ENCODE measurements at places on chromosomes 11 and 22. TPM values are rescaled to one million over a fixed set of nuclear protein-coding genes. Genes with fewer than 3 reads are reported as not detected.
A peak's percentile ranks its signal among the peaks of the same experiment; 100 is the strongest.

- H3K4me1 ChIP-seq: no peaks in the 10 kb centered on the region
- DNase-seq: no peak
- peaks cover 1% of the 10 kb centered on the region for H3K36me3 ChIP-seq
- no peak overlapping the region for H3K4me3 ChIP-seq
- H3K27ac ChIP-seq: no peak overlapping the region
Observed at GRCh38 chr11:72685560-72686480, 11.6 kb upstream of the PDE2A start.

DNA sequence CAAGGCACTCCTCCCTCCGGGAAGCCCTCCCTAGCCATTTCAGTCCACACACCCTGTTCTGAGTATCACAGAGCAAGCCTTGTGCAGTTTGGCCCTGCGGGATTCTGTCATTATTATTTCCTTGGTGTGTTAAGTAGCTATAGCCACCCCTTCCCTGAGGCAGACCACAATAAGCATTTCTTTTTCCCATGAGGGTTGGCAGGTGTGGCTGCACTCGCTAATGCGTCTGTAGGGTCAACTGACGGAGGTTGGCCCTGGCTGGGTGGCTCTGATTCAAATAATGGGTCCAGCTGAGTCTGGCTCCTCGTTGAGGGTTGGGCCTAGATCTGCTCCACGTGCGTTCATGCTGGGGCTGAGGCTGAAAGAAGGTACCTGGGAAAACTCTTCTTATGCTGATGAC, 5.1 kb downstream of the F2 start:
- no peak for DNase-seq
- no peak overlapping the region for H3K27ac ChIP-seq
- no peaks in the 10 kb centered on the region for H3K27me3 ChIP-seq
- no peaks in the 10 kb centered on the region for H3K36me3 ChIP-seq
- H3K4me3 ChIP-seq: no peak overlapping the region

DNA sequence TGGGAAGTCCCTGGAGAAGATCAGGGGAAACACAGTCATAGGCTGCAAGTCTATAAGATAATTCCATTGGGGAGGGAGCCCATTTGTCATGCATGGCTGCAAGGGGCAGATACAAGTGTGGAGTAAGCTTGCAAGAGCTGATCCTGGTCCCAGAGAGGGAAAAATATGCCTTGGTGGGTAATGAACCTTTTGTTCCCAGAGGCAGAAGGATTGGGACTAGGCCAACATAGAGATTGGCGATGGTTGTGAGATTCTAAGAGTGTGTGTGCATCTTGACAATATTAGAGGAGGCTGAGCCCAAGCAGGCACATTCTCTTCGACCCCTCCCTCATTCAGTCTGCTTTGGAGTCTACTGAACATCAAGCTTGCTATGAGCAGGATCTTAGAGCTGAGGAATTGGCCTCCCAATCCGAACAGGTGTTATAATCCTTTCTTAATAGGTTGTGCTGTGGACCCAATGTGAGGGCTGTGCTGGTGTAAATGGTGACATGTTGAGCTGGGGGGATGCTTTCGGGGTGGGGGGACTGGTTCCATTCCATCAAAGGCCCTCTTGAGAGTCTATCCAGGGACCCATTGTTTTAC, 18.4 kb downstream of the MIAT start:
- no peaks in the 10 kb centered on the region for H3K4me1 ChIP-seq
- H3K27ac ChIP-seq: no peak overlapping the region
- H3K36me3 ChIP-seq: no peaks in the 10 kb centered on the region
- H3K4me3 ChIP-seq: no peak overlapping the region
- H3K27me3 ChIP-seq: no peaks in the 10 kb centered on the region

DNA sequence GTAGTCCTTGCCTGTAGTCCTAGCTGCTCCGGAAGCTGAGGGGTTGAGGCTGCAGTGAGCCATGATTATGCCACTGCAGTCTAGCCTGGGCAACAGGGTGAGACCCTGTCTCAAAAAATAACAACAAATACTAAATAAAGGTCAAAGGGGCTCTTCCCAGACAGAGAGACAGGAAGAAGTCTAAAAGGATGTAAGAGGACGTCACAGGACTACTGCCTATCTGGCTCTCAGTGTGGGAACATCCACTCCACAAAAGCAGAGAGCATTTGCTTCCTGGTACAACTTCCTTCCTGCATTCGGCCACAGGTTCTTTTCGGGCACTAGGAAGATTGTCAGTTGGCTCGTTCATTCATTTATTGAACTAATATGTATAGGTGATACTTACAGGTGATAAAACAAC, 110.6 kb downstream of the SGSM3 start:
- no peak overlapping the region for H3K4me3 ChIP-seq
- no peaks in the 10 kb centered on the region for H3K36me3 ChIP-seq
- H3K27me3 ChIP-seq: no peaks in the 10 kb centered on the region
- DNase-seq: no peak
- no peaks in the 10 kb centered on the region for H3K4me1 ChIP-seq
- no peak overlapping the region for H3K27ac ChIP-seq

DNA sequence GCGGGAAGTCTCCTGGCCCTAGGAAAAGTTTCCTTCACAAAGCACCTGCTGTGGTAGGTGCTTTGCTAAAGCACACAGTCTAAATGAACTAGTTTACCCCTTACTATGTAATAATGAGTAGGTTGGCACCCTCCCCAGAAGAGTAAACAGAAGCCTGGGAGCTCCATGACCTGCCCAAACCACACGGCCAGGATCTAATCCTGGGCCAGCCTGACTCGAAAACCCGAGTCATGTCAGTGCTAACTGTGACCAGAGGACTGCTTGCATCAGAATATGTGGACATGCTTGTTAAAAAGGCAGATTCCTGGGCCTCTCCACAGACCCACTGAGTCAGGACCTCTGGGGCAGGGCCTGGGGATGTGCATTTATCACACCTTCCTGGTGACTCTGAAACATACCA, 67.7 kb downstream of the PANX1 start:
- H3K36me3 ChIP-seq: no peaks in the 10 kb centered on the region
- H3K4me3 ChIP-seq: no peak overlapping the region
- H3K4me1 ChIP-seq: no peaks in the 10 kb centered on the region

- no peak overlapping the region for H3K27ac ChIP-seq
Observed at GRCh38 chr11:65183201-65183891, 1.6 kb downstream of the CAPN1 start.

DNA sequence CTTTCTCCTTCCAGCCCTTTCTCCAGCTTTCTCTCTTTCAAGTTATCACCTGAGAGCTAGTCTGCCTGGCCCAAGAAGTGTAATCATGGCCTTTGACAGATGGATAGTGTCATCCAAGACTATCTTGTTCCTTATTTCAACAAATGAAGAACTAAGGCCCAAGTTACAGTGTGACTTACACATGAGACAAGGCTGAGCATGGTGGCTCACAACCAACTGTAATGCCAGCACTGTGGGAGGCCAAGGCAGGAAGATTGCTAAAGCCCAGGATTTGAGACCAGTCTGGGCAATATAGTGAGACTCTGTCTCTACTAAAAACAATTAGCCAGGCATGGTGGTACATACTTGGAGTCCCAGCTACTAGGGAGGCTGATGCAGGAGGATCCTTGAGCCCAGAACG, 3.7 kb upstream of the RANGAP1 start:
- H3K27ac ChIP-seq: no peak overlapping the region
- no peak for DNase-seq
- no peaks in the 10 kb centered on the region for H3K27me3 ChIP-seq
- H3K4me1 ChIP-seq: no peaks in the 10 kb centered on the region
- no peaks in the 10 kb centered on the region for H3K36me3 ChIP-seq

- no peak overlapping the region for H3K4me3 ChIP-seq
- no peak for DNase-seq
- no peaks in the 10 kb centered on the region for H3K4me1 ChIP-seq
Observed at GRCh38 chr11:19020831-19021230, 39.7 kb downstream of the MRGPRX2 start.

- no peak overlapping the region for H3K27ac ChIP-seq
- H3K27me3 ChIP-seq: no peaks in the 10 kb centered on the region
- no peak for DNase-seq
- H3K4me3 ChIP-seq: no peak overlapping the region
- no peaks in the 10 kb centered on the region for H3K36me3 ChIP-seq
- peaks cover 3% of the 10 kb centered on the region for H3K4me1 ChIP-seq
Observed at GRCh38 chr11:72788241-72788640, 5.6 kb downstream of the STARD10 start.

GRCh38 chr11:64339754-64340408, at the start of gene CCDC88B:
Gene CCDC88B, plus strand, starts transcription at chr11:64340204. Its CDS starts 63 bp downstream, at chr11:64340267.
- no peak within 1 kb of the TSS for H3K27ac ChIP-seq
- no peak within 1 kb of the TSS for H3K4me3 ChIP-seq
- H3K4me1 ChIP-seq: no peaks in the 10 kb centered on the region
- no peaks in the 10 kb centered on the region for H3K36me3 ChIP-seq

DNA sequence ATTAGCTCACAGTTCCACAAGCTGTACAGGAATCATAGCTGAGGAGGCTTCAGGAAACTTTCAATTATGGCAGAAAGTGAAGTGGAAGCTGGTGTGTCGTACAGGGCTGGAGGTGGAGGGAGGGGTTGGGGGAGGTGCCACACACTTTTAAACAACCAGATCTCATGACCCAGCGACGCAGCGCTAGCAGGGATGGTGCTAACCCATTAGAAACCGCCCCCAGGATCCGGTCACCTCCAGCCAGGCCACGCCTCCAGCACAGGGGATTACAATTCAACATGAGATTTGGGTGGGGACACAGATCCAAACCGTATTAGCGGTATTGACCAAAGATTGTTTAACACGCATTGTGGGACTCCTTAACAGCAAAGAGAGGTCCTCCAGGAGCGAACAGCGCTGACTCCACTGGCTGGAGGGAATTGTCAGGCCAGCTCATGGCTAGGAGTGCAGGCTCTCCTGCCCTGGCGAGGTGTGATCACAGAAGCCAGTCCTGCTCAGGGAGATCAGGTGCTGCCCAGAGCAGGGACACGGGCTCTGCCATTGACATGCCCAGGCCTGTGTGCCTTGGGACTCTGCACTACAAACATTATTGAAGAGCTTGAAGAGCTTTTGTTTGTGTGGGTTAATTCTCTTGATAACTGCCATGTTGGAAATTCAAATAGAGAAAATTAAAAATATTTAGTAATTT, 215.3 kb downstream of the TBC1D22A start:
- H3K36me3 ChIP-seq: no peaks in the 10 kb centered on the region
- H3K4me1 ChIP-seq: no peaks in the 10 kb centered on the region
- H3K27me3 ChIP-seq: no peaks in the 10 kb centered on the region
- H3K4me3 ChIP-seq: no peak overlapping the region
- DNase-seq: no peak

DNA sequence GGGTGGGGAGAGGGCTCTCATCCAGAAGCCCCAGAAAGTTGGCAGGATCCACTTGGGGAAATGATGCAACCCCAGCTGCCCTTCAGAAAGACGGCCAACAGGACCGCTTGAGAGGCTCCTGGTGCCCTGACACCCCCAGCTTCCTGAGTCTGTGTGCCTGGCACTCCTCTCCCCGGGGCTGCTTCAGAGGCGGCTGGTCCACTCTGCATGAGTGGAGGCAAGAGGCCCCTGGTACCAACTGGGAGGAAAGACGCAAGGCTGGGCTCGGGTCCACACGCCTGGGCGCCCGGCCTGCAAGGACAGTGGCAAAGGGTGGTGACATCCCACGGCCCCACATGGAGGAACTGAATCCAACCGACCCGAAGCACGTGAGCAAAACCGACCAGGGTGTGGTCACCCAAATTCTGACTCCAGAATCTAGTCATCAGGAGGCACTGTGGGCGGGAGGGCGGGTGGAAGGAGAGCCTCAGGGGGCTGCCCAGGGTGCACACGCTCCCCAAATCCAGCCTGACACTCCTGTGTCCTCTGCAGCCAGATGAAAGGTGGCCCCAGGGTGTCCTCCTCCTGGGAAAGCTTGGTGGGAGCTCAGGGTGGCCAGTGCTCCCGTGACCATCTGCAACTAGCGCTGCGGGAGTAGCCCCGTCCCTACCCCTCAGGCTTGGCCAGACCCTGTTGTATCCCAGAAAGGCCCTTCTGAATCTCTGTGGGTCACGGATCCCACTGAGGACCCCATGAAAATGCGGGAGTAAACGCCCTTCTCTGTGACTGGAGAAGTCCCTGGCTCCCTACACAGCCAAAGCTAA, 3.7 kb downstream of the RNH1 start:
- H3K36me3 ChIP-seq: no peaks in the 10 kb centered on the region
- H3K4me1 ChIP-seq: no peaks in the 10 kb centered on the region
- DNase-seq: no peak
- H3K4me3 ChIP-seq: no peak overlapping the region
- H3K27me3 ChIP-seq: no peaks in the 10 kb centered on the region
- peak overlapping the region; percentile 50 for H3K27ac ChIP-seq

GRCh38 chr22:35458547-35459422, 58.8 kb downstream of the MCM5 start:
- no peak for DNase-seq
- H3K36me3 ChIP-seq: no peaks in the 10 kb centered on the region
- no peak overlapping the region for H3K27ac ChIP-seq
- no peaks in the 10 kb centered on the region for H3K4me1 ChIP-seq
- H3K4me3 ChIP-seq: no peak overlapping the region

DNA sequence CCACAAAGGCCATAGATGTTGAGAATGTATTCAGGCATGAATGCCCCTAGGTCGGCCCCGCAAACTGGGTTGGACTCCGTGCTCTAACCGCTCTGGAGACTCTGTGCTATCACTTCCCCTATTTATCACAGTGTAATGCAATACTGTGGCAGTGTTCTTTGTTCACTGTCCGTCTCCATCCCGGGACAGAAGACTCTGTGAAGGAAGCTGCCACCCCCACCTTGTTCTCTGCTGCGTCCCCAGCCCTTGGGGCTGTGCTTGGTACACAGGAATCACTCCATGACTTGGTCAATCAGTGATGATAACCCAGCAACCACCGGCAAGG, 57.6 kb downstream of the TSPAN18 start:
- no peak for DNase-seq
- H3K4me3 ChIP-seq: no peak overlapping the region
- no peak overlapping the region for H3K27ac ChIP-seq
- no peaks in the 10 kb centered on the region for H3K4me1 ChIP-seq
- no peaks in the 10 kb centered on the region for H3K36me3 ChIP-seq

DNA sequence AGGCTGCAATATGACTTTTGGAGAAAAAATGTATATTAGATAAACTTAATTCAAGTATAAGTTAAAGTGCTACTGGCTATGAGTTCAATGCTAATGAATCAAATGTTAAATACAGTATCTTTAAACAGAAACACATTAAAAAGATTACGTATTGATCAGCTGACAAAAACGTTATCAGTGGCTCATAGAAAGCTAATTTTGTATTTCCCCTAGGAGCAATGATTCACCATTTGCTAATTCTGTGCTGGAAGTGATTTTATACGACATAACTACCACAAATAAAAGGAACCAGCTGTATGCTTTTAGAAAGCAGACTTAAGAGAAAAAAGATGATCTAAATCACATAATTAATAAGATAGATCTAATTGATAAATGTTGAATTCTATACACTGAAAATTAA, 43.6 kb downstream of the MRE11 start:
- no peak overlapping the region for H3K4me3 ChIP-seq
- H3K36me3 ChIP-seq: peaks cover 1% of the 10 kb centered on the region
- no peaks in the 10 kb centered on the region for H3K27me3 ChIP-seq

POU2AF1 gene
- total RNA-seq: 1.2 TPM

POTEH gene
- not detected for total RNA-seq

MIAT gene
- total RNA-seq: 1.6 TPM

CDC42BPG gene
- total RNA-seq: 1.2 TPM

GAB4 gene
- not detected for total RNA-seq

HDHD5 gene
- 15.1 TPM for total RNA-seq

OR10D3 gene
- total RNA-seq: not detected

NUCB2 gene
- total RNA-seq: 130 TPM

TSGA10IP gene
- not detected for total RNA-seq

SOX10 gene
- 2.6 TPM for total RNA-seq

TTC12 gene
- 8.9 TPM for total RNA-seq

TEX12 gene
- total RNA-seq: 0.97 TPM

GLB1L2 gene
- 0.94 TPM for total RNA-seq

Measured in aorta (tissue), 5 donors.